GM04504 (cell line): ENCODE measurements at places on chromosomes 11 and 22.
A peak's percentile ranks its signal among the peaks of the same experiment; 100 is the strongest.

GRCh38 chr22:25199731-25200520, at the start of gene CRYBB3:
CRYBB3 (plus strand) TSS chr22:25199858; CDS start chr22:25201397, 1,539 bp downstream.
- no peak for DNase-seq

DNA sequence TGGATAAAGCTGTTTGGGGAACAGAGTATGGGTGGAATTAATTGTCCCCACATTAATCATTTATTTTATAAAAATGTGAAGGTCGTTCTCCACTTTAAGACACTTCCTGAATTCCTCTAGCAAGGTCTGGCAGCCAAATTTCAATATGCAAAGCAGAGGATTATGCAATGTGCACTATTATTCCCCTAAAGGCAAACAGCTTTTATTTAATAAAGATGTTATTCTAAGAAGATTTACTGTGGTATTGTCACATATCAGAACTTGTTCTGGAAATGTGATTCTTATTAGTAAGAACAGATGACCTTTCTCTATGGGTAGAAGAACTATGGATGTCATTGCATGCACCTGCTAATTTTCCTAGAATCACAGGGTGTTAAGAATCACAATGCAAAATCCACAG, 1128.8 kb upstream of the CCDC90B start:
- no peak for DNase-seq

GRCh38 chr11:94132152-94132558, 3.5 kb downstream of the PANX1 start:
- peak; percentile 76 for DNase-seq

GRCh38 chr11:115267871-115268270, 236.3 kb downstream of the CADM1 start:
- no peak for DNase-seq

- DNase-seq, result no peak
These were observed 46.9 kb downstream of the MSANTD4 start for GRCh38 chr11:105975128-105975527.
